ENCODE measurements at places on chromosomes 16 and 17.

GRCh38 chr17:6642592-6642991, 1.7 kb downstream of the TXNDC17 start:
- DNase-seq = no peak

DNA sequence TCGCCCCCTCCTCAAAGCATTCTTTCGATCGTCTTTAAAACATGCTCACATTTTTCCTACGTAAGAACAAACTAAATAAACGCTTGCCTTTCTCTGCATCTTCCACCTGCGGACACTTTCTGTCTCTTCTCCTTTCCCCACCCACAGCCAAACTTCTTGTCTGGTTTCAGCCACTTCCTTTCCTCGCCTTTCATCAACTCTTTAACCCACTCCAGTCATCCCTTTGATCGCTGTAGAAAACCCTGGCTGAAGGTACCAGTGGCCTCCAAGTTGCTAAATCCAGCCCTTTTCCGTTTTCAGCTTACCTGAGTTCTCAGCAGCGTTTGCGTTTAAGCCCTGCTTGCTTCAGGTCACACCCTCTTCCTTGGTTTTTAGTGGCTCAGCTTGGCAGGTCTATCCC, 483 bp downstream of the RPA1 start:
- DNase-seq = peak; percentile 50

GRCh38 chr17:44759086-44759915, 513 bp downstream of the ADAM11 start:
- no peak for DNase-seq

GRCh38 chr16:66134875-66135274, 231.6 kb upstream of the CDH5 start:
- no peak for DNase-seq

GRCh38 chr16:23408242-23408822, 44.7 kb downstream of the COG7 start:
- no peak for DNase-seq

DNA sequence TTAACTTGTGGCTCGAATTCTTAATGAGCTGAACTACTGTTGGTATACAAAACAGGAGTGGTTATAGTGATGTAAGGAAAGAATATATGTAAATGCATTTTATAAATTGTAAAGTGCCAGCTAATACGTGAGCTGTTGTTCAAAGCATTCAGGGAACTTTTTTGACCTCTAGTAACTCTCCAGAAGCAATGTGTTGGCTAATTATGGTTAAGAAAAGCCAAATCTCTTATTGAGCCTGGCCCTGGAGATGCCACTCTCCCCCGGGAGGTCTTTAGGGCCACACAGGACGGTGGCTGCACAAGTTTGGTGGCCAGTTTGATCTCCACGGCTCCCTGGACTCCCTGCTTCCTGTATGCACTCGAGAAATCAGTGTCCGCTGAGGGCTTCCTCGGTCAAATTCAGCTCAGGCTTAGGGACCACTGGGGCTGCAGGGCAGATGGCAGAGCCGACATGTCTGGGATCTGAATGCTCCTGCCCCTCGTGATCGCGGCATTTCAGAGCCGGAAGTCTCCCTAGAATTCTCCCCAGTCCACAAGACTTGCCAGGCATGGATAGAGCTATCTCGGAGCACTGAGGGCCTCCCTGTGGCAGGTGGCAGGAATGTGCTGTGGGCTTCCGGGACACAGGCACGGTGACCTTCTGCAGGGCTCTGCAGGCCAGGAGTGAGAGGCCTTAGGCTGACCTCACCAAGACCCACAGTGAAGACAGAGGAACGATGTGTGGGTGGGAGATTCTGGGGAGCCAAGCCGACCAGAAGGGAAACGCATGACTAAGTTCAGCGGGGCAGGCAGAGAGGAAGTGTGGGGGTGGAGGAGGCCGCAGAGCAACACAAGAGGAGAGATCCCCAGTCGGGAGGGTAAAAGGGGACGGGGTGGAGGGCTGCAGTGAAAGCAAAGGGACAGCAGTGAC, 18.6 kb upstream of the PITPNM3 start:
- peak; percentile 72 for DNase-seq

- no peak for DNase-seq
Observed at GRCh38 chr16:80500961-80501525, 39.8 kb upstream of the DYNLRB2 start.

GRCh38 chr17:7123844-7124243, 9.2 kb upstream of the ASGR2 start:
- no peak for DNase-seq

DNA sequence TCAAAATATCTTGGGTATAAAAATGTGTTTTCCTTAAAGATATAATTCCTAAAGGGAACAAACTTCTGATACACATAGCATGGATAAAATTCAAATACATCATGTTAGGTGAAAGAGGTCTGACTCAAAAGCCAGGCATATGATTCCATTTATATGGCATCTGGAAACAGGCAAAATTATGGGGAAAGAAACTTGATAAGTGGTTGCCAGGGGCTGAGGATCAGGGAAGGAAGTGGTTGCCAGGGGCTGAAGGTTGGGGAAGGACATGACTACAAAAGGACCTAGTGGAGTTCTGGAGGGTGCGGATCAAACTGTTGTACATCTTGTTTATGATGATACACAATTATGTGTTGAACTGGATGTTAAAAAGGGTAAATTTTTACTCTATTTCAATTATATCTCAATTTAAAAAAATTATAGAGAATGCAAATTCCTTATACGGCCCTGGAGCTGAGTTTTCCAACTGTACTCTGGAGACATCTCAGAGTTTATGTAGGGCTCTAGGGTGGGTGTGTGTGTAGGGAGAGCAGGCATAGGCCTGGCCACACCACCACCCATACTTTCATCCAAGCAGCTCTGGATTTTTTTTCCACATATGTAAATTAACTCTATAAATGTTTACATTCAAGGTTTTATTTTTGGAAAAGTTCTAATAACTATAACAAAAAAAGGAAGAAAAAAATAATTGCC, 55.0 kb downstream of the AMFR start:
- no peak for DNase-seq

DNA sequence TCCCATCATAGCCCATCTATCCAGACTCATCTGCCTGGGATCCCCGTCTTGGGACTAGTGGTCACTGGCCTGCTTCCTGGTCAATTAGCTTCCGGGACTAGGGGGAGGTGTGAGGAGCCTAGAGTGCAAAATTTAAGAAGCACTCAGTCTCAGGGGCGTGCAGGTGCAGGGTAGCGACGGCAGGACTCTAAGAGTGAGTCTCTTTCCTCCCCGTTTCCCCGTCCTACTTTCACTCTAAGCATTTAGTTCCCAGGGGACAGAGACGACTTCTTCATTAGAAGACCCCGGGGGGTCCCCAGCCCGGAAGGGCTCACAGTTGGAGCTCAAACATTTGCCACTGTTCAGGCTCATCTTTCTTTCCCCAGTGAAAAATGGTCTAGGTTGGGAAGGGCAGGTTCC, 677 bp upstream of the ZNHIT3 start:
- DNase-seq = no peak

GRCh38 chr16:23840310-23840709, 4.5 kb downstream of the PRKCB start:
- no peak for DNase-seq

GRCh38 chr17:37710344-37710886, 34.4 kb downstream of the HNF1B start:
- peak; percentile 61 for DNase-seq

DNA sequence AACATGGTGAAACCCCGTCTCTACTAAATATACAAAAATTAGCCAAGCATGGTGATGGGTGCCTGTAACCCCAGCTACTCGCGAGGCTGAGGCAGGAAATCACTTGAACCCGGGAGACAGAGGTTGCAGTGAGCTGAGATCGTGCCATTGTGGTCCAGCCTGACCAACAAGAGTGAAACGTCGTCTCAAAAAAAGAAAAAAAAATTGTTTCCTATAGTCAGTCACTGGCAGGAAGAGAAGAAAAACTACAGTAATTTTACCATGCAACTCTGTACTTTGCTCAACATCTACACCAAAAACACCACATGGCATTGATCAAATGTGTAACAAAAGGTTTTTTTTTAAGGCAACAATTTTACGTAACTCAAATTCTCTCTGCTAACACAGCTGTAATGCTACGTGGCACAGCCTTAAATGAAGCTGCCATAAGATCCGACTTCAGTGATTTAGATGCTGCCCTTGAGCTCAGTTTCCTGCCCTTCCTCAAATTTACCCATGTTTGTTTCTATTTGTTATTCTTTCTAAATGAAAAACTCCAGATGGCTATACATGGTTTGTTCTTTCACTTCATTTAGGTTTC, 40.2 kb downstream of the CNOT1 start:
- DNase-seq = no peak

- DNase-seq = no peak
Observed at GRCh38 chr16:74455213-74455612, 33.9 kb upstream of the CLEC18B start.

- DNase-seq = no peak
Observed at GRCh38 chr17:45144199-45145034, 3.9 kb upstream of the HEXIM1 start.

DNA sequence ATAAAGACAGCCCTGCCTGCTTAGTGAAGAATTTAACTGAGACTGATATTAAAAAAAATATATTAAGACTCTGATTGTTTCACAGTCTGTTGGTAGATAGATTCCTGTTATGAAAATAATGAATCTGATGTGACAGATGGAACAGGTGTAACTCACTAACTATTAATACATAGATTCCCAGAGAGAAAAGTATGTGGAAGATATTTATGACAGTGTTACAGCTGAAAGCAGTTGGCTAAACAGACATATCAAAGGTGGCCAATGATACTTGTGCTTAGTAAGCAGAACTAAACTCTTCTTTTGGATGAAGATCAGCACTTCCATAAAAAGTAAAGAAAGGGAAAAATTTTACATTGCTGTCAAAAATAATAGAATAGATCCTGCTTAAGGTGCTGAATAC, 598.2 kb upstream of the CA10 start:
- DNase-seq = no peak

GRCh38 chr16:57422026-57422944, 17.7 kb downstream of the CCL17 start:
- peak; percentile 57 for DNase-seq

GRCh38 chr17:32493976-32494513, 7.3 kb downstream of the CDK5R1 start:
- no peak for DNase-seq

DNA sequence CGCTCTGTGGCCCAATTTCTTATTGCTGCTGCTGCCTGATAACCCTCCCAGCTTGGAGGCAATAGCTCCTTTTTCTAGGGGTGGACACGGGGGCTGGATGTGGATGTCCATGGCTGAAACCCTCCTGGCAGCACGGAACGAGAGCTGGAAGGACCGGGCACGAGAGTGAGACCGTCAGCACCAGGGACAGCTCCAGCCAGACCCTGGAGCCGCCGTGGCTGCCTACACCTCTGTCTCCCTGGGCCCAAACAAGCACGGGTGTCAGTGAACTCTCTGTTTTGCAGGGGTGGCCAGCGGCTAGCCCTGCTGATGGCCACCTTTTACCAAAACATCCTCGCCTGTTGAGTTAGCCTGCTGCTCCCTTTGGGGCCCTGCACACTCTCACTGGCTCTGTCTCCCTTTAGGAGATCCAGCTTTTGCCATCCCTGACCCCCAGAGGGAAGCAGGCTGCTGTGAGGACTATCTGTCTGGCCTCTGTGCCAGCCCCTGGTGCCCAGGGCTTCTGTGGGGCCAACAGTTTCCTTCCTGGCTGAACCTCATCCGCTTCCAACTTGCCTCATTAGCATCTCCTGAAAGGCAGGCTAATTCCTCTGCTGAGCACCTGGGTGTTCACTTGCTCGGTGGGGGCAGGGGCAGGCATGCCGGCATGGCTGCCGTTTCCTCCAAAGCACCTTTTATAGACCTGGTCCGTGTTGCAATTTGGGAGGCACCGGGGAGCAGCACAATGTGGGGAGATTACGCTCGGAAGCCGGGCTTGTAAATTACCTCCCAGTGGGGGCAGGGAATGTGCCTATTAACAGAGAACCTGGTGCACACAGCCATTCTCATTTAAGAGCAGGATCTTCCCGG, 118.1 kb downstream of the ENGASE start:
- DNase-seq = peak; percentile 37

DNA sequence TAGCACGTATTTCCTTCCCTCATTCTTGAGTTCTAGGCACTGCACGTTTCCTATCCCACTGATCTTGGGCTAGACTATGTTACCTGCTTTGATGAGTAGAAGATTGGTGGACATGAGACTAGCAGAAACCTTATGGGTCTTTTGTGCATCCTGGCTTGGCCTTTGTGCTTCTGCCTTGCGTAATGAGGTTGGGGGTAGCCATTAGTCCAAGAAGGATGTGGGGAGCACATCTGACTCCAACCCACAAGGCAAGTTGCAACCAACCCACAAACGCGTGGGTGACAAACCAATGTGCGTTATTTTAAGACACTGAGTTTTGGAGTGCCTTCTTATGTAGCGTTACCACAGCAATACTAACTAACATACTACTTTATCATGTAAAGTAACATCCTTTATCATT, 180.4 kb upstream of the IRX5 start:
- peak; percentile 1 for DNase-seq

DNA sequence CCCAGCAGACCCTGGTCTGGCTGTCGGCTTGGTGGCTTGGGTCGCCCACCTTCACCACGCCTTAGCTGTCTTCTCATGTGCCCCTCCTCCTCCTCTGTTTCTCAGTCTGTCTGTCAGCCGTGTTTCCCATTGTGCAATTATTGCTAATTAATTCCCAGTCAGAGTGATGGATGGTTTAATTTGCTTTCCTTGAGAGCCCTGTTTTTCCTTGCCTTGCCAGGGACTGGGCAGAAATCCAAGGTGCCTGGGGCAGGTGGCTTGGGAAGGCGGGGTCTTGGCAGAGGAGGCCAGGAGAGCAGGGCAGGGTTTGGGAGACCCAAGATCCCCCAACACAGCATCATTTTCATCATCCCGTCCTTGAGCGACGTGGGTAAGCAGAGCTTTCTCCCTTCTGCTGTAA, 21.3 kb downstream of the NECAB2 start:
- DNase-seq = no peak

DNA sequence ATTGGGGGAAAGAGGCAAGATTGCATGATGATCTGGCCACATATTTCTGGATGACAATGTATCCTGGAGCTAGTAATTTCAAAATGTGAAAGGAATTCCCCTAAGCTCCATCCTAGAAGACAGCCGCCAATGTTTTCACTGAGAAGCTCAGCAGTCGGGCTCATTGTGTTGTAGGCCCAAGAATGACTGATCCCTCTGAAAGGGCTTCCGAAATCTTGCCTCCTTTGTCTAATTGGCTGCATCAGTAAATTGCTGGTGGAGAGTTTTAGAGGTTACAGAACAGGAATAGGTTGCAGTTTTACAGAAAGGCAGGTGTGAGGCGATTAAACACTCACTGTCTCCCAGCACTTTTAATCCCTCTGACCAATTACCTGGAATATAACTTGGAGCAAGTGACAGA, 464.1 kb upstream of the SALL1 start:
- no peak for DNase-seq

- DNase-seq = peak; percentile 50
Observed at GRCh38 chr17:4375039-4375748, 8.7 kb upstream of the UBE2G1 start.
